ENCODE measurements at places on chromosomes 3 and 15. TPM values are rescaled to one million over a fixed set of nuclear protein-coding genes. Genes with fewer than 3 reads are reported as not detected.

- H3K4me1 ChIP-seq: no peaks in the 10 kb centered on the region
- H3K36me3 ChIP-seq: no peaks in the 10 kb centered on the region
- no peak overlapping the region for H3K27ac ChIP-seq
- H3K27me3 ChIP-seq: no peaks in the 10 kb centered on the region
- no peak overlapping the region for H3K4me3 ChIP-seq
Measured at GRCh38 chr15:53512029-53512428, 247.4 kb downstream of the WDR72 start.

DNA sequence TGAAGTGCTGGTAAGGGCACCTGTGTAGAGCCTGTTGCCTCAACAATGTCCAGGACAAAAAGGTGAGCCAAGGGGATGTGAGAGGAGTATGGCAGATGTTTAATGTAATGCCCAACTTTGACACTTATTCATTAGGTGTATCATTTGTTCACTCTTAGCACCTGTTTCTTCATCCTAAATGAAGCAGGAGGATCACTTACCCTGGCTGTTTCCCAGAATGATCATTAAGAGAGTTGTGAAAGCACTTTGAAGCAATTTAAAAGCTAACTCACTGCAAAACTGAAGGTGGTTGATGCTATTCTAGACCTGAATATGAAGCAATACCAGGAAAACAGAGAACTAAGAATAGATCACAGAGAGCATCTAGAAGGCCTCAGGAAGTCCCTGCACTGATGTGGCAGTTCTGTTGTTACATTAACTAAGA lies 3.4 kb upstream of the HHLA2 start:
- no peak overlapping the region for H3K27ac ChIP-seq
- peaks cover 19% of the 10 kb centered on the region for H3K4me1 ChIP-seq
- H3K36me3 ChIP-seq: no peaks in the 10 kb centered on the region
- no peak overlapping the region for H3K4me3 ChIP-seq
- no peaks in the 10 kb centered on the region for H3K27me3 ChIP-seq

- no peak overlapping the region for H3K4me3 ChIP-seq
- peaks cover 33% of the 10 kb centered on the region for H3K4me1 ChIP-seq
- H3K36me3 ChIP-seq: no peaks in the 10 kb centered on the region
- no peak for DNase-seq
Measured at GRCh38 chr15:67914537-67915460, 75.0 kb upstream of the RNU6-1 start.

The SEMA3F gene
- 7.1 TPM for polyA plus RNA-seq

The CADM2 gene
- 0.31 TPM for polyA plus RNA-seq

The ITIH3 gene
- polyA plus RNA-seq: 2.1 TPM

Data from pancreas (tissue), 10 donors.